Activated CD8-positive, alpha-beta memory T cell treated with anti-CD3 and anti-CD28 coated beads for 24 hours (primary cell): ENCODE measurements at places on chromosomes 11 and 22.
A peak's percentile ranks its signal among the peaks of the same experiment; 100 is the strongest.

GRCh38 chr22:46929046-46929709 is 166.7 kb downstream of the TBC1D22A start:
- DNase-seq: no peak

DNA sequence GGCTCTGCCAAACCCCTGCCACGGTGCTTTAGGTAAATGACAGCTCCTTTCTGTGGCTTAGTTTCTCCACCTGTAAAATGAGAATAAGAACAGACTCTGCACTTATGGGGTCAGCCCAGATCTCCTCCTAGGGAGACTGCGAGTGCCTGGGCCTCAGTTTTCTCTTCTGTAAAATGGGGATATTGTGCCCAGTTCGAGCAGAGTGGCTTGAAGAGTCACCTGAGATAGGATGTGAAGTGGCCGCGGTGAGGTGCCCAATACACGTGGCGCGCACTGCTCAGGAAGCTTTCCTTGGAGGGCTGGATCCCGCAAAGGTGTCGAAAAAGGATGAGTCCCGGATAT is 473 bp upstream of the EMID1 start:
- DNase-seq: no peak

- no peak for DNase-seq
These were observed 1518.2 kb upstream of the TENM4 start for GRCh38 chr11:80958987-80959386.

DNA sequence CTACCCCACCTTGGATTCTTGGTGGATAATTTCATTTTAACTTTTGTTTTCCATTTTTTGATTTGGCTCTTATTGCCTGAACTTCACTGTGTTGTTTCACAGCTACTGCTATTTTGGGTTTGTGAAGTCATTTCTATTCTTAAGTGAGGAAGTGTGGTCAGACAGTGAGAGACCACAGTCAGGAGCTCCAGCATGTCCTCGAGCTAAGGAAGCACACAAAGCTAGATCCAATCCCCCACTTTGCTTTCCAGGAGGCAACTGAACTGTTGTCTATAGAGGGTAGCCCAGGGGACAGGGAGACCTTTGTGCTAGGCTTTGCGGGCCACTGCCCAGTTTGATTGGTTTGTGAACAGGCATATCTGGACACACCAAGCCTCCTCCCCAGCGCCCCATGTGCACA is 251.8 kb upstream of the KIRREL3 start:
- no peak for DNase-seq

GRCh38 chr11:68381716-68382115 is 69.3 kb downstream of the LRP5 start:
- DNase-seq: no peak

- peak; percentile 66 for DNase-seq
These were observed 15.6 kb upstream of the DENND5A start for GRCh38 chr11:9280655-9281301.

DNA sequence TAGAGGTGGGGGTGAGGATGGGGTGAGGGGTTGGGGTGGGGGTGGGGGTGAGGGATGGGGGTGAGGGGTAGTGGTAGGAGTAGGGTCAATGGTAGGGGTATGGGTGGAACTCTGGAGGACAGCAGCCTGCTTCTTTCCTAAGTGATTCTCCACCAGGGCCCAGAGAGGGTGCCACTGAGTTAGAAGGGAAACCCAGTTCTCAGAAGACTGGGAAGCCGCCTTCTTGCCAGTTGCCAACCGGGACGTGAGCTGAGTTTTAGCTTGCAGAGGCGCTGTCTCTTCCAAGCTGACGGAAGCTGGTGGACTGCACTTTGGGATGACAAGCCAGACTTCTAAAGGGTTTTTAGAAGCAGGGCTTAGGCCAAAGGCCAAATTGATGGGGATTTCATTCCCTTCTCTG is 104.4 kb downstream of the NAT10 start:
- DNase-seq: no peak

DNA sequence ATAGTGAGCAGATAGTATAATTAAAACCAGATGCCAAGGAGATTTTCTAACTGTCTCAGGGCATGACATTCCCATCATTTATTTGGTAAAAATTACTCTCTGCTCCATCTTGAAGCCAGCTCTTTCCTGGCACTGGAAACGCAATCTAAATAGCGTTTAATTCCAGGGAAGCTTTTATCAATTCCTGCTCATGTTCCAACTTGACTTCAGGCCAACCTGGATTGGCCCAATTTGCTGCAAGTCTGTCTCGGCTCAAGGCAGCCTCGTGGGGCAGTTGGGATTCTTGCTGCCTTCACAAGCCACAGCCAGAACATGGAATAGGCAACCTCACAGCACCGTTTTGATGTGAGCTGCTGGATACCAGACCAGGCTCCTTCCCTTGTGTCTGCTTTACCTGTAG is 1255.9 kb downstream of the TBC1D22A start:
- DNase-seq: no peak

DNA sequence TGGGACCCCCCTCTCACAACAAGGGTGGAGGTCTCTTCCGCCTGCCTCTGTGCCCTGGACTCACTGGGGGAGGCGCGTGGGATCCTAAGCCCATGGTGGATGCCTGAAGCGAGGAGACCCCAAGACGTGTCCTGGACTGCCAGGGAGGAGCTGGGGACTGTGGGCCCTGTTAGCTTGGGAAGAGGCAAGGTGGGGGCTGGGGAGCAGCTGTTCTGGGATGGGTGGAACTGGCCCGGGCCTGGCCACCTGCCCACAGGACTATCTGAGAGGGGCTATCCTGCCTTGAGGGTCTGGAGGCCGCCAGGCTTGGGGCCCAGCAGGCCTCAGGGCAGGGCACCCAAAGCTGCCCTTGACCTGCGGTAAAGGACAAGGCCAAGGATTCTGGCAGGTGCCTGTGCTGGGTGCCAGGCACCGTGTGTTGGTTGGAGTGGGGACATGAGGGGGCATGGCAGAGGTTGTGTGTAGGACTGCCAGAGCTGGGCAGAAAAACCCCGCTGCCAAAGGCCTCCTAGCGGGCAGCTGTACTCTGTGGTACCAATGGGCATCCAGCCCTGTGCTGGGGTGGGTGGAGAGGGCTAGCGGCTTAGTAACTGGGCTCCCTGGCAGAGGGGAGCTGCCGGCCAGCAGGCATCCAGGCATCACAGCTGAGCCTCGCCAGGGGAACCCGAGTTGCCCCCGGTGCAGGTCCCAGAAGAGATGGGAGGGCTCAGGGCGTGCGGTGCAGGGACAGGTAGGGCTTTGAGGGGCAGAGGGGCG is 670 bp downstream of the LSP1 start:
- DNase-seq: peak; percentile 82

DNA sequence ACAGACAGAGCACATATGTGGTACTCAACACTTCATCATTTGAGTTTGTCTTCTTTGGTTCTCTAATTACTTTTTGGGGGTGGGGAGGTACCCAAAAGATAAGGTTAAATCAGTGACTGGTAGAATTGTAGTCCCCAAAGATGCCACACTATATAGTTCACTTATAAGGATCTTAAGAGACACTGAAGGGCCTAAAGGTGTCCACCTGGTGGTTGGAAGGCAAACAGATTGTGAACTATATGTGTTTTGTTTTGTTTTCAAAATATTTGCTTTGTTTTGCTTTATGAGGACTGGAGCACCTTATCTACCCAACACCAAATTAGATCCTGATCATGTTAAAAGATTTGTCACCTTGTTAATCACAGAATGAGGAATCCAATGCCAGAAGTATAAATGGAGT is 136.1 kb downstream of the DCDC1 start:
- no peak for DNase-seq

- DNase-seq: no peak
These were observed 23.9 kb downstream of the MCHR1 start for GRCh38 chr22:40703174-40703573.

DNA sequence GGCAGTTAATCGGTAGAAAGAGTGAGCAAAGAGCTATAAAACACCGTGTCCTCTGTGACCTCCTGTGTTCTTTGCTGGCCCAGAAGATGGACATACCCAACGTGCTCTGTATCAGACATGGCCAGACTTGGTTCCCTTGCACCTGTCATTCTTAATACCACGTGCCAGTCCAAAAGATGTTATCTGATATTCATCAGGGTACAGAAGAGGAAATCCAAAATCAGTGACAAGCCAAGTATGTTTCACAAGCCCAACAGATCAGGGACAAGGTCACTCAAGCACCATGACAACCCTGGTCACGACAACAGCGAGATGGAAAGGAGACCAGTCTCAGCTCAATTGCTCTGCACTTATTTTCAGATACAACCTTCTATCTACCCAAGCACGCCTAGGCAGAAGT is 3.4 kb downstream of the LRP4 start:
- DNase-seq: no peak
